Nephron progenitor cell (in vitro differentiated cells): ENCODE measurements at places on chromosomes 2 and 18.

DNA sequence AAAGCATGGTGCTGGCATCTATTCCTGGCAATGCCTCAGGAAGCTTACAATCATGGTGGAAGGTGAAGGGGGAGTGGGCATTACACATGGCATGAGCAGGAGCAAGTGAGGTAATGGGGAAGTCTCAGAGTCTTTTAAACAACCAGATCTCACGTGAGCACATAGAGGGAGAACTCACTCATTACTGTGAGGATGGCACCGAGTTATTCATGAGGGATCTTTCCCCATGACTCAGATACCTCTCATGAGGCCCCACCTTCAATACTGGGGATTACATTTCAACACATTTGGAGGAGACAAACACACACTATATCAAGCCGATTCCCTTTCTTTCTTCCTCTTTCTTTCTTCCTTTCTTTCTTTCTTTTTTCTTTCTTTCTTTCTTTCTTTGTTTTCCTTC is 47.9 kb upstream of the FANCL start:
- no peak for DNase-seq

GRCh38 chr2:97995026-97995733 is 568 bp downstream of the TMEM131 start:
- peak; percentile 74 for DNase-seq

- DNase-seq, result no peak
Measured at GRCh38 chr2:109376796-109377495, 236.8 kb downstream of the SEPTIN10 start.

DNA sequence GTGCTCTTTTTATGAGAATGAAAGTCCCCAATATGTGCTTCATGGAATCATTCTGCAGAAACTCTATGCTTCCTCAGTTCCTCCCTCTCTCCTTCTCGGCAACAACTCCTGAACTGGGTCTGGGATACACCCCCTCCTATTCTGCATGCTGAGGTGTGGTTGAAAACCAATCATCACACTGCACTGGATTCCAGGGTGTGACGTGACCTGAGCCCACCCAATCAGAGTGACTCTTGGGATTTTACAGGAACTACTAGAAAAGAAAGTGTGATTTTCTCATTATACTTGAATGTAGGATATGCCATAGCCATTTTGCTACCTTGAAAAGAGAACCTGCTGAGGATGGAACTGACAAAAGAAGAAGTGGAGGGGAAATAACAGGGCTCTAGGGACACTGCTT is 36.3 kb downstream of the ACVR1 start:
- peak; percentile 4 for DNase-seq

- DNase-seq, result no peak
Measured at GRCh38 chr2:66695226-66695735, 260.4 kb downstream of the MEIS1 start.

- no peak for DNase-seq
Measured at GRCh38 chr18:61531182-61531581, 198.0 kb downstream of the CDH20 start.

- DNase-seq, result no peak
Measured at GRCh38 chr2:226002438-226002837, 602.9 kb downstream of the NYAP2 start.

DNA sequence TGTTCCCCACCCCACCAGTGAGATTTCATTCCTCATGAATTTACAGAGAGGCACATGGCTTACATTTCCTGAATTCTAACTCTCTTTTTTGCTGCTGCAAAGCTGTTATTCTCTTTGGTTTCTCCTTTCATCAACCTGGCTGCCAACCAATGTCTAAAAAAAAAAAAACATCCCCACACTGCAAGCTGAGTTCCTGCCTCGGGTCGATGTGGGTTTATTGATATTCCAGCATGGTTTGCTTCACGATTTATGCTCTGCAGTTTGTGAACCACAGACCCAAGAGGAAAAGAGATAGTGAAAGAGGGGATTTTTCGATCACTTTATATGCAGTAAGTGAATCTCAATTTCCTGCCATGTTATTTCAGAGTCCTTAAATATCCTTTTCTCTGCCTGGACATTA is 363.6 kb downstream of the LPIN1 start:
- no peak for DNase-seq

- DNase-seq, result no peak
Measured at GRCh38 chr2:101909760-101910159, 82.0 kb upstream of the IL1R2 start.

DNA sequence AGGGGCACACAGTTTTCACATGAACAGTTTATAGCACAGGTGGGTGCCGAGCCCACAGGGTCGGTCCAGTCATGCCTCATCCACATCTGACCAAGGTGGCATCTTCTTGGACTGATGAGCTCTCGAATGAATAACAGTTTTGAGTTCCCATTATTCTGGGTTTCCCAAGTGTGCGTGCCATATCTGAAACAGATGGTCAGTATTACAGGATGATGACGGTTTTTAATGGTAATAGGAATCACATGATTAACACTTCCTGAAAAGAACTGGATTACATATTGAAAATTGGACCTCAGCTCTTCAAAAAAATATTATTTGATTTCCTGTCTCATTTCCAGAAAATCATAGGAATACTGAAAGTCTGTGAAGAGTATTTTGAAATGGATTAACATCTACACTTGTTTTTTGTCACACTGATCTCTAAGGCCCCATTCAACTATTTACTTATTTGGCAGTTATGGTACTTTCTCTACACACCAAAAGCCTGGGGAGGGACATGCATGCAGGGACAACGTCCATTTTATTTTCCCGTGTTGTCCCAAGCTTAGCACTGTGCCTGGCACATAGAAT is 22.2 kb upstream of the NAB1 start:
- no peak for DNase-seq

DNA sequence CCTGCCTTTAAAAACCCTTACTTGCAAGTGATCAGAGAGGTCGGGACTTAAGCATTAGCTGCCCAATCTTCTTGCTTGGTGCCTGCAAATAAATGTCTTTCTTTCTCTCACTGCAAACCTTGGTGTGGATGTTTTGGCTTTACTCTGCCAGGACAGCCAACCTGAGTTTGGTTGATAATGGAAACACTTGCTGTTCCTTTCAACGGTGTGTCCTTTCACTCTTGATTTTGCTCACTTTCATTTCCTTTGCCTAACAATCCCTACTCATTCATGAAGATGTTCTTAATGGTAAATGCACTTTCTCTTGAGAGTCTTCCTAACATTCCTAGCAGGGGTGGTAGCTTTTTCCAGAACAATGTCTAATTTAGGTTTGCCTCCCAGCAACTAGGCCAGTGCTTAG is 366.2 kb downstream of the HRH4 start:
- DNase-seq, result no peak

GRCh38 chr2:191113761-191114160 is 37.0 kb downstream of the STAT4 start:
- no peak for DNase-seq

DNA sequence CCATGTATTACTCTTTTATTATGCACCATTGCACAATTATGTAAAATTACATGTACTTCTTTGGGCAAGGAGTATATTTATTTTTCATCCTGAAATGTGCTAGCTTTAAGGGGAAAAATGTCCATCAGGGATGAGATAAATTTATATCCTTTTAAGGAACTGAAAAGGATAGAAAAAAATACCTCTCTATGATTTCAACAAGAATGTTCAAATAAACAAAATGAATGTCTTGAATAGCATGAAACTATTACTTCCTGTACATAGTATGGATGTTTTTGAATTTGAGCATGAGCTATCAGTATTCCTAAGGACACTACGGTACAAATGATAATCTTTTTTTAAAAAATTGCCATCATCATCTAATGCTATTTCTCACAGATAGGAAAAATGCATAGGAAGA is 1611.9 kb upstream of the ZEB2 start:
- DNase-seq, result no peak

- DNase-seq, result no peak
Measured at GRCh38 chr2:217935901-217936684, 66.7 kb downstream of the TNS1 start.

- DNase-seq, result peak; percentile 18
Measured at GRCh38 chr2:180983468-180984242, 3.2 kb downstream of the UBE2E3 start.

- no peak for DNase-seq
Measured at GRCh38 chr2:231199219-231199618, 788 bp downstream of the ARMC9 start.

GRCh38 chr18:50956116-50956515 is 11.7 kb upstream of the ELAC1 start:
- no peak for DNase-seq

GRCh38 chr2:7007846-7008741 is 90.9 kb downstream of the RNF144A start:
- no peak for DNase-seq

- no peak for DNase-seq
Measured at GRCh38 chr2:233676046-233676445, 4.3 kb downstream of the UGT1A9 start.

- DNase-seq, result no peak
Measured at GRCh38 chr2:20589975-20590703, 60.8 kb downstream of the HS1BP3 start.

DNA sequence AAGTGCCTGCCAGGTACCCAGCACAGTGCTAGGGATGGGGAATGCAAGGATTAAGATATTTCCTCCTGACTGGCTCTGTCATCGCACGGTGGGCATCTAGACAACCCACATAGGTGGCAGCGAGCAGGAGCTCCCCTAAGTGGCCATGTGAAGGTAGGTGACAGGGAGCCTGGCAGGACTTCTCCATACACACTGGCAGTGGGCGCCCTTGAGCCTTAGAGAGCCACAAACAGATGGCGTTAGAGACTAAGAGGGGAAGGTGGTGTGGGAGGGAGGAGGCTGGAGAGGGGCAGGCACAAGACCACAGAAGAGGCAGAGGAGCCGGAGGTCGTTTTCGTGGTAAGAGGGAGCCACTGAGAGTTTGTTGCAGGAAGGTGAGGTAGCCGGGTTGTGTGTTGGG is 15.2 kb downstream of the PRELID3A start:
- no peak for DNase-seq
